Tibial nerve (tissue), 4 donors: ENCODE measurements at places on chromosomes 16 and 17. TPM values are rescaled to one million over a fixed set of nuclear protein-coding genes. Genes with fewer than 3 reads are reported as not detected.

CUEDC1 gene
- total RNA-seq: 40.2 TPM

- no peak for DNase-seq
- no peaks in the 10 kb centered on the region for H3K4me1 ChIP-seq
- H3K27me3 ChIP-seq: no peaks in the 10 kb centered on the region
- H3K27ac ChIP-seq: no peak overlapping the region
Measured at GRCh38 chr16:19595043-19595767, 39.7 kb downstream of the VPS35L start.

KRT32 gene
- not detected for total RNA-seq

TRIM72 gene
- total RNA-seq: not detected

- H3K27ac ChIP-seq: no peak overlapping the region
- H3K36me3 ChIP-seq: peaks cover 76% of the 10 kb centered on the region
- no peak overlapping the region for H3K4me3 ChIP-seq
- peaks cover 55% of the 10 kb centered on the region for H3K4me1 ChIP-seq
Measured at GRCh38 chr17:82053556-82054263, 2.0 kb downstream of the GPS1 start.

GRCh38 chr17:81328978-81329926 lies 34.1 kb upstream of the SLC38A10 start:
- peaks cover 4% of the 10 kb centered on the region for H3K4me1 ChIP-seq
- H3K27me3 ChIP-seq: no peaks in the 10 kb centered on the region
- peak; percentile 57 for DNase-seq
- no peak overlapping the region for H3K4me3 ChIP-seq
- no peaks in the 10 kb centered on the region for H3K36me3 ChIP-seq
